ENCODE measurements at places on chromosomes 4 and X. TPM values are rescaled to one million over a fixed set of nuclear protein-coding genes. Genes with fewer than 3 reads are reported as not detected.

GRCh38 chr4:186904101-186904500, 180.4 kb upstream of the FAT1 start:
- ATAC-seq = peak; percentile 75

GRCh38 chr4:87055311-87055710, 120.5 kb downstream of the AFF1 start:
- ATAC-seq = peak; percentile 13

DNA sequence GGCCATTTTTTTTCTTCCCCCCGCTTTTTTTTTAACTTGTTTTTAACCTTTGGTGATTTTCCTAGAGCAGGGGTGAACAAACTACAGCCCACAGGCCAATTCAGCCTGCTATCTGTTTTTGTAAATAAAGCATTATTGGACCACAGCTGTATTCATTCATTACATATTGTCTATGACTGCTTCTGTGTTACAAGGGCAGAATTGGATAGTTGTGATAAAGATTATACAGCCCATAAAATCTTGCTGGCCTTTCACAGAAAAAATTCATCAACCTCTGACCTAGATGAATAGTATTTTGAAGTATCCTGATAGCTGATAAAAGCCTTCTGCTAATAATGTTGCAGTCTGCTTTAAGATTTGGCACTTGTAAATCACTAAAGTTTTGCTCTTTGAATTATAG, 63.4 kb downstream of the SMAD1 start:
- no peak for ATAC-seq

Gene NDUFB11
- 51.7 TPM for total RNA-seq

Gene THAP9
- total RNA-seq = 2.6 TPM

Gene FOXR2
- total RNA-seq = not detected
